ENCODE measurements at places on chromosomes 11 and 22.

GRCh38 chr11:117792241-117792640 lies 4.8 kb downstream of the DSCAML1 start:
- DNase-seq: no peak

DNA sequence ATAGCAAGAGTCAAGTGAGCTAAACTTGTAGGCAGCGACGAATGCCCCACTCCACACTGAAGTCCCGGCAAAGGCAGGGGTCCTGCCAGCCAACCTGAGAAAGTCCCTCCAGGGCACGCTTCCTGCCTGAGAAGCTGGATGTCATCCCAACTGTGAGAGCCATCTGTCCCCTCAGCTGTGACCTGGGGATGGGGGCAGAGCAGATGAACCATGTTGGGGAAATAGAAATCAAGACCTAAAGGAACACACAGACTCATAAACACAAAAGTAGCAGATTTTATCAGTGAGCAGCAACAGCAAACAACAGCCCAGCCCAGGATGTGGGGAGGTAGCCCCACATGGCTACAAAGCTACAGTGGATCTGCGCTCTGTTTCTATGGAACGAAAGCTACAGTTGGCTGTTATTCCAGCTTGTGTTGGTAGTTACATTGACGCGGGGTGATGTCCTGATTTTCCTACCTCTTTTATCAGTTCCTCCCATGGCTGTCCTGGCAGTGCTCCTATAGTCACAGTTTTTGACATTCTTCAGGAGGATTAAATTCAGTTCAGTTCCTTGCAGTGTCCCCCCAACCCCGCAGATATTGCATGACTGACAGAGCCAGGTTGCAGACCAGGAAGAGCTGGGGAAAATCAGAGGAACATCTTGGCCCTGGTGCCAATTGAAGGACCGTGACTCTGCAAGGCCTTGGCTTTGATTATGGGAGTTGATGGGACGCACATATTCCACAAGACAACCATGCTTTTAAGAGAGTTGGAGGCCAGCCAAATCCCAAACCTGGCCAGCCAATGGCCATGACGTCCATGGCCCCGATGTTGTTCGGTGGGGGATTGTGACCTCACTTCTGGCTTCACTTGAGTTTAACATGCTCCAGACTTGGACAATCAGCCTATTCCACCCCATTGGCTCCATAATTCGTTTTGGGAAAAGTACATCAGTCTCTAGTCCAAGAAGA lies 14.6 kb downstream of the MRGPRD start:
- DNase-seq: peak; percentile 11

DNA sequence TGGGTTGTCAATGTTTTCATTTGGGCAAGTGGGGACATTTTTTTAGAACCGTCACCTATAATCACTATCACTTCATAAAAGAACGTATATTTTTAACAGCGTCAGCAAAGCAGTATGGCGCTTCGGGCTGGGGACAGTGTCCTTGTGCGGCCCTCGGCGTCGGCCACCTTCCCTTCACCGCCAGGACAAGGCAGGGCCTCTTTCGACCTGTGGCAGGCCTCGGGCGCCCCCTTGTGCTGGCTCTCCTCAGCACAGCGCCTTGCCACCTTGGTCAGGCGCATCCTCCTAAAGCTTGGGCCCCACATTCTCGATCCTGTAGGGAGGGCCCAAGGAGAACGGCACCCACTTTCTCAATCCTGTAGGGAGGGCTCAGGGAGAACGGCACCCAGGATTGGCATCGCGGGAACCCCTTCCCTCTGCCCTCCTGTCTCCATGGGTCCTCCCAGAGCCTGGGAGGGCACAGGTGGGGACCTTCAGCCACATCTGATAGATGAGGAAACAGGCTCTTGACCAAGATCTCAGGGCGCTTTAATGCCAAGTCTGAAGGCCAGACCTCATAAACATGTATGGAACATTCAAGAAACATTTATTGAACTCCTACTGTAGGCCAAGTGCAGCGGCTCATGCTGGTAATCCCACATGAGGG lies 11.5 kb upstream of the FADD start:
- peak; percentile 50 for DNase-seq

DNA sequence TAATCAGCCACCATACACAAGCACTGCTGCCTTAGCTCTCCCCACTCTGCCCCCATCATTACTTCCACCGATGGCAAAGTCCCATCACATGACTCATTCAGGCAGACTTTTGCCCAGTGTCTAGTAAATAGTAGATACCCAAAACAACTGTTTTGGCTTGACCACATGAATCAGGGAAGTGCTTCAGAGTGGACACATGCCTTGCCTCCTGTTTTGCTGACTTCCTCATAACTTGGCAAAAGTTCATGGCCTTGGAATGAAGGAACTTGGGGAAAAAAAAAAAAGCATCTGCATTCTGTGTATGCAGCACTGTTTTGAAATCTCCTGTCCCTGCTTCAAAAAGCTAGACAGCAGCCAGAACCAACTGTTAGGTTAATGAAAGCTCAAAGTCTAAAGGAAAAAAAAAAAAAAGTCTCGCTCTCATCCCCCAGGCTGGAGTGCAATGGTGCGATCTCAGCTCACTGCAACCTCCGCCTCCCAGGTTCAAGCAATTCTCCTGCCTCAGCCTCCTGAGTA lies 335.3 kb downstream of the FAM181B start:
- DNase-seq: no peak

GRCh38 chr22:47000256-47000655 lies 237.8 kb downstream of the TBC1D22A start:
- no peak for DNase-seq

GRCh38 chr11:94656968-94657367 lies 89.8 kb downstream of the PIWIL4 start:
- no peak for DNase-seq

DNA sequence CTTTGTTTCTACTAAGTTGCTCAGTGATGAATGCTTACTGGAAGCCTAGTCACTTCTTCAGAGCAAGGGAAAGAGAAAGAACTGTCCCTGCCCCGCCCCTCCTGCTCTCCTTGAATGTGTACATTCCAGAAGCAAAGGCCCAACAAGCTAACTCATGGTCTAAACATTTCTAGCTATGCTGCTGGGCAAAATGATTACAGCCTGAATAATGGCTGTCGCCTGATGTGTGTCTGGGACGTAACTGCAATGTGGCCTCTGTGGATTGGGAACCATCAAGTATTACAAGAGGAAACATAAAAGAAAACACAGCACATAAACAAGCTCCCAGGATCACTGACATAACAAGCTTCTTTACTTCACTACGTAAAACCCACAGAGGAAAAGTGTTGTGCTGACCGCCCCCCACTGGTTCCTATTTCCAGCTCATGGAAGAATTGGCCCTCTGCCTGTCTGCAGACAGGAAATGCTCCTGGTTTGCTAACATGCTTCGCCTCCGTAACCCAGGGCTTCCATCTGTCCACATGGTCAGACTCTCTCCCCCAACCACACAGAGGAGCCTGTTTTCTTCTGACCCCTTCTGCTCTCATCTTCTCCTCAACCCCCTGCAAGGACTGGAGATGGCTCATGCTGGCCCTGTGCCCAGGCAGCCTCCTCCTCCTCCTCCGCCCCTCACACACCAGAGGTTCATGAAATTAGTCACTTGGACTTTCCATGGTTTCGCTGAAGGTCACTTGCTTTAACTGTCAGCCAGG lies 187.2 kb downstream of the MAML2 start:
- DNase-seq: peak; percentile 41

Measured in activated T-helper 1 cell treated with anti-CD3 and anti-CD28 coated beads, Interleukin-12 subunit alpha, Interleukin-12 subunit beta, Interleukin-2, Interleukin-4 antibody, amounts not matched to agents 30 ng/mL and 10 ng/mL and 1 ng/mL, durations not matched to agents 14 hours and 24 hours and 36 hours (primary cell).